ENCODE measurements at places on chromosomes 7 and 10.
A peak's percentile ranks its signal among the peaks of the same experiment; 100 is the strongest.

DNA sequence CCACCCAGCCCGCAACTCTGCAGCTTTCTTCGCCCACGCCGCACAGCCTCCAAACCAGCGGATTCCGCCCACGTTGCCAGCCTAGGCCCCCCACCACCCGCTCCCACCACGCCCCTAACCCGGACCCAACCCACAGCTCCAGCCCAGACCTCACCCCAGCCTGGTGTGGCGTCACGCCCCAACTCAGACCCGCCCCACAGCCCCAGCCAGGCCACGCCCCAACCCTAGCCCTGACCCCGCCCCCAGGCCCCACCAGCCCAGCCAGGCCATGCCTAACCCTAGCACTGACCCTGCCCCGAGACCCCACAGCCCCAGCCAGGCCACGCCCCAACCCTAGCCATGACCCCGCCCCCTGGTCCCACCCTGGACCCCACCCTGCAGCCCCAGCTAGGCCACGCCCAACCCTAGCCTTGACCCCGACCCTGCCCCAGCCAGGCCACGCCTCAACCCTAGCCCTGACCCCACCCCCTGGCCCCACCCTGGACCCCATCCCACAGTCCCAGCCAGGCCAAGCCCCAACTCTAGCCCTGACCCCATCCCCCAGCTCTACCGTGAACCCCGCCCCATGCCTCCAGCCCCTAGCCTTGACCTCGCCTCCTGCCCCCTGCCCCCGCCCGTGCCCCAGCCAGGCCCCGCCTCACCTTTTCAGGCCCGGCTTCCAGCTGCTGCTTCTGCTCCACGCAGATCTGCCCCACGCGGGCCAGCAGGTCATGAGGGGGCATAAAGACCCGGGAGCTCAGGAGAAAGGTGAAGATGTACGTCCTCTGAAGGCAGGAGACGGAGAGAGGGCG is 64.0 kb downstream of the RASGEF1A start:
- DNase-seq: no peak

DNA sequence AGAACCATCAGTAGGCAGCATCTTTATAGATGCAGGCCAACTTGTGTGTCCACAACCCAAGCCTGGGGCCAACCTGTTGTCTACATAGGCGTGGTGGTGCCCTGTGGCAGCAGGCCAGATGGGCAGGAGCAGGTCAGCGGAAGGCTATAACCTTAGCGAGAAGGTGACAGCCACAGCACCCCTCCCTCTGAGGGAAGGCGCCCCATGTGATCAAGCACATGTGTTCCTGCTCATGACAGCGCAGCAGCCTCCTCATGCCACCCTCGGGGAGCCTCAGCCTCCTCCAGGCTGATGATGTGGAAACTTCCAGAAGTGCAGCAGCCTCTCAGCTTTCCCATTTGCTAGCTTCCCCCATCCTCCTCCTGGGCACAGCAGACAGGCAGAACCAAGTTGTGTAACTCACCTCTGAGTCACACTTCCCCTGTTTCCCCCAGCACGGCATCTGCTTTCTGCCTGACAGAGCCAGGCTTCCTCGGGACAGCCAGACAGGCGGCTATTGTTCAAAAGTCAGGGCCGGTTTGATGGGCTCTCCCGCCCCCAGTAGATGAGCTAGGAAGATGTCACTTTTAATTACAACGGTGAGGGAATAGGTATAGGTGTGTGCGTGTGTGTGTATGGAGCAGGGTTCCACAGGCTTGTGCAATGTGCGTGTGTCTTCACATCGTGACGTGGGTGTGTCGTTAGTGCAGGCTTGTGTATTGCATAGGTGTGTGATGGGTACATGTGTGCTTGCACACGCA is 312.0 kb upstream of the ZMIZ1 start:
- DNase-seq: no peak

DNA sequence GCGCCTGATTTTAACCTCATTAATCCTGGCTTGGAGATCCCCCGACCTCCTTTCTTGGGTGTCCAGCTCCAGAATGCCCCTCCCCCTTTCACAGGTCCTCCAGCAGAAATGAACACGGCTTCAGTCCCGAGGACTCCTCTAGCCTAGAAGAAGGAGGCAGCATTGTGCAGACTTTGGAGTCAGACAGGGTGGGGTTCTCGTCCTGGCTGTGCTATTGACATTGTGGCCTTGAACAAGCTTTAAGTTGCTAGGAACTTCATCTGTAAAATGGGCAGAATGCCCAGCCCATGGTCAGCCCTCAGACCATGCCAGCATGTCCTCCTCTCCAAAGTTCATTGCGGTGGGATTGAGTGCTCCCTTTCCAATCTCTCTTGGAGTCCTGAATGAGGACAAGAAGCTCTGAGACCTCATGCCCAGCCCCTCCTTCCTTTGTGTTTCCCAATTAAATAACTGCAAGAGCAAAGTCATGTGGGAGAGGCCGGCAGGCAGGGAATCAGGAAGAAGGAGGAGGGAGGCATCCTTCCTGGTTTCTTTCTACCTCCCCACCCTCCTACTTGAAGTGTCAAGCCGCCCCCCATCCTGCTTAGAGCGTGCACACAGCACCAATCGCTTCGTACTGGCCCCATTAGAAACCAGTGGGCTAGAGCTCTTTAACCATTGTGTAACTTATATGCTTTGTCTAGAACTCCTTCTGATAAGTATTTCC is 86.4 kb downstream of the RBM20 start:
- no peak for DNase-seq

DNA sequence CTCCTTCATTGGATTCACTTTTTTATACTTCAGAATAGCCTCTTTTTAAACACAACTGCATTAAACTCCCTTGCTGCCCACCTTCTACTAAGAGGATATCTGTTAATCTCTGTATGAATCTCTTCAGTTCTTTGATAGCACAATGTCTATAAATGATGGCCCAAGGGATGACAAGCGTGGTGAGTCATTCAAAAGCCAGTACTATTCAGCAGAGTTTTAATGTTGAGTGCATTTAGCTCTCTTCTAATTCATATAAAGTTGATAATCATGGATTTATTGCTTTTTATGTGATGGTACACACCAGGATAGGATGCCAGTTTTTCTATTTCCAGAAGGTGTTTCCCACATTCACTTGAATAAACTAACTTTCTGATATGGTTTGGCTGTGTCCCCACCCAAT is 57.4 kb upstream of the HECTD2 start:
- no peak for DNase-seq

GRCh38 chr7:43694399-43694748 is 34.9 kb downstream of the COA1 start:
- no peak for DNase-seq

- no peak for DNase-seq
These were observed 72.6 kb downstream of the ADAM12 start for GRCh38 chr10:126315494-126316177.

- no peak for DNase-seq
These were observed 183.2 kb downstream of the AGMO start for GRCh38 chr7:15378494-15379145.

DNA sequence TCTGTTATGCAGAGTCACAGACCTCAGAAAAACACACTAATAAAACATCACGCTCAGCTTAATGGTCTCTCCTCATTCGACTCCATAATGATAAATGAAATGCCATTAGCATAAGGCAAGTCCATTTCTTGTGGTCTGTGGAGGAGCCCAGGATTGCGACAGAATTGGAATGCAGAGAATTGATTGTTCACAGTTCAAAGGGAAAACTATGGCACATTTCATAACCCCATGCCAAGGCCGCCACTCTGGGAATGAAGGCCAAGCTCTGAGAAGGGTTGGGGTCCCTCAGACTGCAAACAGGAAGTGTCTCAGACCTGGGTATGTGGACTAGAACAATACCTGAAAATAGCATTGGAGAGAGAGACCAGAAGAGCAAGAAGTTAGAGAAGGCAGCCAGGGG is 398.9 kb downstream of the ADRA2A start:
- DNase-seq: no peak

GRCh38 chr10:13820119-13820963 is 233.6 kb downstream of the PRPF18 start:
- DNase-seq: no peak

DNA sequence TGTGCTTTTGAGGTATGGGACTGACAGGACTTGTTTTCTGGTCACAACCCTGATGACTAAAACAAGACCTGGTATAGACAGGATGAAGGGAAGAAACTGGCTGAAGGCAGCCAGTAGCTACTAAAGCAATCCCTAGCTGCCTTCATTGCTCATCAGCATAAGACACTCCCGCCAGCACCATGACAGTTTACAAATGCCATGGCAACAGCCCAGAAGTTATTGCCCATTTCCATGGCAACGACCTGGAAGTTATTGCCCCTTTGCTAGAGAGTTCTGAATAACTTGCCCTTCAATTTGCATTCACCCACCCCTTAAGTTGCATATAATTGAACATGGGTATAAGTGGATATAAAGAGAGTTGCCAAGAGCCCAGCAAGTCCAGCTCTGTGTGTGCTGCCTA is 169.6 kb upstream of the FAM171A1 start:
- DNase-seq: no peak

GRCh38 chr7:42742318-42742717 is 169.6 kb downstream of the C7orf25 start:
- no peak for DNase-seq

DNA sequence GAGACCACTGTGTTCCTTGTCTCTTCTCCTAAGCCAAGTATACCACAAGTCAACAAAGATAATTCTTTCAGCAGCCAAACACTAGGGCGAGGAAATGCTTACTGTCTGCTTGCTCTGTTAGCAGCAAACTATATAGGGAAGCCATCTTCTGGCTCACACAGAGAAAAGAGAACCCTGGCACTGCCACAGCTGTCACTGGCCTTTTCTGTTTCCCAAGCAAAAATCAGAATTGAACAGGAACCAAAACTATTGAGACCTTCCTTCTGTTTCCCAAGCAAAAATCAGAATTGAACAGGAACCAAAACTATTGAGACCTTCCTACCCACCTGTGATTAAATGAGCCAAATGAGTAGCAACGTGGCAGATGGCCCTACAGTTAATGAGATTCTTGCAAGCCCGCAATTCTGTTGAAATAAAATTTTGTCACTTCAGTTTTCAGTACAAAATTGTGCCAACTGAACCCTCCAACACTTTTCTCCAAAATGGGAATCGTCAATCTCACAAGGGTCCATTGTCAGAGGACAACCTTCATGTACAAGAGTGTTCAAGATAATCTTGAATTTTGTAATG is 54.5 kb downstream of the LRRTM3 start:
- no peak for DNase-seq

GRCh38 chr10:25457552-25457951 is 282.8 kb downstream of the GPR158 start:
- no peak for DNase-seq

DNA sequence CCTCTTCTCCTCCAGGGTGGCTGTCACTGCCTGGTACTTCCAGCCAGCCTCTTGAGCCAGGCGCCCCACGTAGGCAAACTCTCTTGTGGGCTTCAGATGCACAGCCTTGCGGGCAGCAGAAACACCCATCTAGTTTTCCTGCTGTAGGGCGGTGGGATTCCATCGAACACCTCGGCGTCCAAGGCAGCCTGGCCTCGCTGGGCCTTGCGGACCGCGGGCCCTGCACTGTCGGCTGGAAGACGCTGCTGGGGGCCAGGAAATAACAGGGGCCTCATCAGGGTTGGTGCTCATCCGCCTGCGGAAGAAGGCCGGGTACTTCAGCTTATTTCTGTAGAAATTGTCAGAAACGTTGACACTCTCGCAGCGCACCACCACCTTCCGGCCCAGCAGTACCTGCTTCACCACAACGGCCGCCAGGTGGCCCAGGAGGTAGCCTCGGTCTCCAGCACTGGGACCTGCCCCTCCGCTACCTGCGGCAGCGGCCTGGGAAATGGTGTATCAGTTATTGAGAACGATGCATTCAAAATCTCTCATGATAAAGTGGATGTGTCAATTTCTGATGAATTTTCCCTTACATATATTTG is 61.1 kb downstream of the WDFY4 start:
- no peak for DNase-seq

GRCh38 chr7:83161186-83161585 is 1.5 kb downstream of the PCLO start:
- no peak for DNase-seq

DNA sequence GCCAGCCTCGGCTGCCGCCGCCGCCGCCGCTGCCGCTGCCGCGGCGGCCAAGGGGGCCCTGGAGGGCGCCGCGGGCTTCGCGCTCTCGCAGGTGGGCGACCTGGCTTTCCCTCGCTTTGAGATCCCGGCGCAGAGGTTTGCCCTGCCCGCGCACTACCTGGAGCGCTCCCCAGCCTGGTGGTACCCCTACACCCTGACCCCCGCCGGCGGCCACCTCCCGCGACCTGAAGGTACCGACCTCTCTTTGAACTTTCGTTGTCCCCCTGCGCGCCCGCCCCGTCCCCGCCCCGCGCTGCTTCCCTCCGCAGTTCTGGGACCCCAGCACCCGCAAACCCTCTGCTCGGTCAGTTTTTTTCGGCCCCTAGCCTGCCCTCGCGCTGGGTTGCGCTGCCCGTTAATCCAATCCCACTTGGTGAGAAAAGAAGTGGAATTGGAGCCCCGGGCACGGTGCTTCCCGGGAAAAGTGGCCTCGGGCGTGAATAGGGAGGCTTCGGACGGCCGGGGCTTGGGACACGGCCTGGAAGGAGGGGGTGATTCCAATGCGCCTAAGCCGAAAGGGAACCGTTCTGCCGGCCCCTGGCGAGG is 543 bp downstream of the HMX3 start:
- no peak for DNase-seq

DNA sequence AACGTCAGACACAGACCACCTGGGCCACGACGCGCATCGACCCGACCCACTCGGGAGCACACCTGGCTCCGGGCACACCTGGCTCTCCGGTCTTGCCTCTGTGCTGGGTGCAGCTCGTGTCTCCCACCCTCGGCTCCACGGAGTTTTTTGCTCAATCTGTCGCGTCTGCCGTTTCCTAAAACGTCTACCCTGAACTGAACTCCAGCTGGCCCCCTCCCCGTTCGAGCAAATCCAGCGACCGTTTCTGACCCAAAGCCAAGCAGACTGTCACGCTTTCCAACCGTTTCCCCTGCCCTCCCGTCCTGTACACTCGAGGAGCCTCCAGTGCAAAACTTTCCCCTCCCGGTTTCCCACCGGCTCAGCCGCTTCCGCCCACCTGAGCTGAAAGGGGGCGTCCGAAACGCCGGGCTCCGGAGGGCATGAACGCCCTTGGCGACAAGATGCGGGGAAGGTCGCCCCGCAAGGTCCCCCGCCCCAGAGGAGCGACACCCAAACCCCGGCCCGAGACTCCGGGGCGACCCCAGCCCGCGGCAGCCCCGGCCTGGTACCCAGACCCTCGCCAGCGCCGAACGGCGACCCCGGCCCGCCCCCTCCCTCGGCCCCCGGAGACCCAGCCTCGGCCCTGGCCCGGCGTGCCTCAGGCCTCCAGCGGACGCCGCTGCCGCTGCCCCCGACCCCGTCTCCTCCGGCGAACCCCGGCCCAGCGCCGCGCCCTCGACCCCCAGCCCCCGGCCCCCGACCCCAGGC is 557 bp downstream of the CYTH3 start:
- no peak for DNase-seq

- DNase-seq: no peak
These were observed 67.7 kb downstream of the GPAM start for GRCh38 chr10:112115781-112116385.

DNA sequence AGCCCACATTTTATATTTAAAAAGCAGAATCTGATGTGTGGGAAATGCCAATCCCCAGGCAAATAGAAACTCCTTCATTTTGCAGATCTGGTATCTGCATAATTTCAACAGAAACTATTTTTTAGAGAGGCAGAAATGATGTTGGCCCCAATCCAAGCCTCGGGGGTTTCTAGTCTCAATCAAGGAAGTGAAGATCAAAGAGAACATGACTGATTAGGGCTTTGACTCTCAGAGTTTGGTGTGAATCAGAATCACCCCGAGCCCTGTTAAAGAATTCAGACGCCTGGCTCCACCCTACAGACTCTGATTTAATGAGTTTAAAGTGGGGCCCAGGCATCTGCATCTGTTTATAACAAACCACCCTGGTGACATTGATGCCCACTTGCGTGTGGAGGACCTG is 36.7 kb upstream of the UBE2H start:
- DNase-seq: peak; percentile 1

- no peak for DNase-seq
These were observed 6.1 kb upstream of the SAR1A start for GRCh38 chr10:70176441-70176840.

Measured in stimulated activated CD8-positive, alpha-beta memory T cell treated with anti-CD3 and anti-CD28 coated beads, Interleukin-4, amount 100 ng/mL, for 1 hour (primary cell).